ENCODE measurements at places on chromosomes 5 and 9. TPM values are rescaled to one million over a fixed set of nuclear protein-coding genes. Genes with fewer than 3 reads are reported as not detected.

The GPR150 gene
- total RNA-seq = 0.34 TPM

The RABL6 gene
- 103 TPM for total RNA-seq

The ADRA1B gene
- total RNA-seq = 2.7 TPM

The NOL6 gene
- 56.9 TPM for total RNA-seq

The SNCAIP gene
- total RNA-seq = not detected
